ENCODE measurements at places on chromosomes 2 and 18. TPM values are rescaled to one million over a fixed set of nuclear protein-coding genes. Genes with fewer than 3 reads are reported as not detected.

- no peak overlapping the region for H3K27ac ChIP-seq
- H3K4me1 ChIP-seq: no peaks in the 10 kb centered on the region
- no peaks in the 10 kb centered on the region for H3K36me3 ChIP-seq
- no peaks in the 10 kb centered on the region for H3K27me3 ChIP-seq
Measured at GRCh38 chr2:227010433-227010832, 153.6 kb downstream of the COL4A4 start.

M1AP gene
- total RNA-seq: not detected

DNA sequence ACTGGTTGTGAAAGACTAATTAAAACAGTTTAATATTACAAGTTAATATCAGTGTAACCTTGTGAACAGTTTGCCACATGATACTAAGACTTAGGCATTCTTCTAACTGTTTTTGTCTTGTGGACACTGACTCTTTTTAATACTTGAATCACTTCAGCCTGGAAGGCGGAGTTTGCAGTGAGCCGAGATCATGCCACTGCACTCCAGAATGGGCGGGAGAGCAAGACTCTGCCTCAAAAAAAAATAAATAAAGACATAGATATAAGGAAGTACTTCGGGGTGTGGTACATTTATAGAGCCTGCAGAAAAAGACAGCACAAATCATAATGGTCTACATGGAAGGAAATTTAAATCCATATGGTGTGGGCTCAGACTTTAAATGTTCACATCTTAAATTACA lies 300.4 kb upstream of the NETO1 start:
- H3K27me3 ChIP-seq: no peaks in the 10 kb centered on the region
- H3K4me3 ChIP-seq: no peak overlapping the region
- H3K36me3 ChIP-seq: no peaks in the 10 kb centered on the region
- H3K27ac ChIP-seq: no peak overlapping the region
- DNase-seq: no peak

SESTD1 gene
- 14.3 TPM for total RNA-seq

MOCOS gene
- total RNA-seq: 0.16 TPM

IL1RL2 gene
- not detected for total RNA-seq

ANKRD62 gene
- total RNA-seq: not detected

DNA sequence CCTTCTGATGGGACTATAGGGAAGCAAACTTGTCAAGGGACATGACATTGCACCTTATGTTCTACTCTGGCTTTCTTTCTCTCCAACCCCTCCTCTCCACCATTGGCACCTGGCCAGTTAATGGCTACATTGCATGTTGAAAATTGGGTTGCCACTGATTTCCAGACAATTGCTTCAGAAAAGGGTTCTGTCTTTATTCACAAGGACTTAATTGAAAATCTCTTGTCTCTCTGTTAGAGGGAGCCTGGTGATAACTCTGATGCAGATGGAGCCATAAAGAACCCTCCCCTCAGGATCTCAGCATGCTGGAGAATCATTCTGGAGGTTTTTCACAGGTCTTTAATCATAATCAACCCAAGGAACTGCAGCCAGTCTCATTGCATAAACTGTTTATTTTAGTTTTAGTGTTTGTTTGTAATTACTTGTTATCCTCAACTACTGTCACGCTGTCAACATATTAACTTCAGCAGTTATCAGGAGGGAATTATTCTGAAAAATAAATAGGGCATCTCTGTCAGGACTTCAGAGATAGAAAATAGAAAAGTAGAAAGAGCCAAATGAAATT lies 316.8 kb downstream of the RIT2 start:
- no peaks in the 10 kb centered on the region for H3K27me3 ChIP-seq
- H3K4me3 ChIP-seq: no peak overlapping the region
- H3K4me1 ChIP-seq: no peaks in the 10 kb centered on the region

GRCh38 chr2:33581872-33582271 lies 17.2 kb downstream of the FAM98A start:
- peaks cover 18% of the 10 kb centered on the region for H3K4me1 ChIP-seq
- H3K36me3 ChIP-seq: peaks cover 40% of the 10 kb centered on the region
- DNase-seq: no peak
- peak overlapping the region; percentile 1 for H3K4me3 ChIP-seq
- no peaks in the 10 kb centered on the region for H3K27me3 ChIP-seq

GRCh38 chr2:214038186-214038585 lies 372.7 kb upstream of the VWC2L start:
- H3K27me3 ChIP-seq: no peaks in the 10 kb centered on the region
- H3K4me1 ChIP-seq: no peaks in the 10 kb centered on the region
- DNase-seq: no peak
- H3K36me3 ChIP-seq: no peaks in the 10 kb centered on the region
- no peak overlapping the region for H3K4me3 ChIP-seq
- H3K27ac ChIP-seq: no peak overlapping the region

DLX2 gene
- total RNA-seq: not detected
